ENCODE measurements at places on chromosomes 5 and 9.

- no peak for DNase-seq
These were observed 337.5 kb downstream of the NR2F1-AS1 start for GRCh38 chr5:93243481-93243880.

DNA sequence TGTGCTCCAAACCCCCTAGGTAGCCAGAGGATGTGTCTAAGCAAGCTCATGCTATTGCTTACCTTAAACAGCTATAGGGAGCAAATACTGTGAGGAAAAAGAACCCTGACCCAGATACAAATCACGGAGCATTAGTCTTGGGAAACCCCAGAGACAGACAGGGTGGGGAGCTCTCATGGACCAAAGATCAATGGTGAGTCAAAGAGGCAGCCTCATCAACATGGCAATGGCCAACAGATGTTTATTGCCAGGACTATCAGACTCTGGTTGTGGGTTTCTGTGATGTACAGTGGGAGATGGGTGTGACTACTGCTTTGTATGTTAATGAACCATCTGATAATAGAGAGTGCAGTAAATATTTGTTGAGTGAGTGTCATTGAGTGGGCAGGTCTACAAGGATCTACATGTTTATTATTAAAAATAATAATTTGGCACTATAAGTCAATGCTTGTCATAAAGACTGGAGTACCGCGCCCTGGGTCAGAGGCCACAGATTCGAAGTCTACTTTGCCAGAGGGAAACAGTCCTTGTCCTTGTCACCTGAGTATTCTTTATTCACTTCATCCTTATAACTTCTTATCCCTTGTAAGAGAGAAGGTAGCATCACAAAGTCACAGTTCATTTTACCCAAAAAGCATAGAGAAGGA, 56.5 kb upstream of the RAI14 start:
- DNase-seq = no peak

GRCh38 chr9:81174023-81174422, 515.3 kb downstream of the TLE1 start:
- DNase-seq = peak; percentile 28

DNA sequence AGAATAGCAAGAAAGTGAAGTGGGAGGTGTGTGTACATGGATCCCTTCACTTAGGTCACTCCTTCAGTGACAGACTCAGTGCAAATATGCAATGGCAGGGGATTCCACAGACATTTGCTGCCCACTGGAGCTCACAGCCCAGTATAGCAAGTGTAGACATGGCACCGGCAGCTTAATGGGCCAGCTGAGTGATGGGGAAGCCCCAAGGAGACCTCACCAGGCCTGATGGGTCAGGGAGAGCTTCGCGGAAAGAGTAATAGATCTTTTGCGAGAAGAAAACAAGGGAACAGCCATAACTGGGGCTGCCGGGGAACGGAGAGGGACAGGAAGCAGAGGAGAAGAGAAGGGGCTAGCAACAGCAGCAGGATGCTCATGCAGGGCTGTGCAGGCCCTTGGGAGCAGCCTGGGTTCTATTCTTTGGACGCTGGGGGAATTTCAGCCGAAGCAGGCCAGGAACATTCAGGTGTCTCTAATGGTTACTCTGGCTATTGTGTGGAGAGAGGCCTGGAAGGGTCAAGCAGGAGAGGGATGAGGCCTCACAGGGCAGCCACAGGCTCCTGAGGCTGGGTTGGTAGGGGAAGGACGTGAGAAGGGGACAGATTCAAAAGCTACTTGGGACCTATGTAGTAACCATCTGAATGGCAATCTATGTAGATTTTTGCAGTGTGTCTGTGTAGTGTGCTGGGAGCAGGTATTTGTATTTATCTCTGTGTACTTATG, 27.0 kb downstream of the TCF7 start:
- DNase-seq = no peak

GRCh38 chr9:134420974-134421432, 94.7 kb downstream of the RXRA start:
- no peak for DNase-seq

DNA sequence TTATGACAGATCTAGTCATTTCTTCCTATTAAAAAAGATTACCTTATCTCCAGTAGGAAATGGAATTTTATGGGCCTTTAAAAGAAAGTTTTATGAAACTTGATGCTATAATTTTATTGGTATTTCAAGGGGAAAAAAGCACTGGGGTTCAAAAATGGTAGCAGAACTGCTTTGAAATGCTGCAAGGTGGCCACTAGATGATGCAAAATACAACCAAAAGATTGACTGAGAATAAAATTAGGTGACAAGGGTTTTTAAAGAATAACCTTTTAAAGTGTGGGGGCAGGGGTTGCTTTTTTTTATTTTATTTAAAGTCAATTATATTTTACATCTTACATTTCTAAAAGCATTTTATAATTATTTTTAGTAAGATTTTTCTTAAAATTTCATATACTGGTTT, 61.7 kb downstream of the KLF9 start:
- DNase-seq = no peak

DNA sequence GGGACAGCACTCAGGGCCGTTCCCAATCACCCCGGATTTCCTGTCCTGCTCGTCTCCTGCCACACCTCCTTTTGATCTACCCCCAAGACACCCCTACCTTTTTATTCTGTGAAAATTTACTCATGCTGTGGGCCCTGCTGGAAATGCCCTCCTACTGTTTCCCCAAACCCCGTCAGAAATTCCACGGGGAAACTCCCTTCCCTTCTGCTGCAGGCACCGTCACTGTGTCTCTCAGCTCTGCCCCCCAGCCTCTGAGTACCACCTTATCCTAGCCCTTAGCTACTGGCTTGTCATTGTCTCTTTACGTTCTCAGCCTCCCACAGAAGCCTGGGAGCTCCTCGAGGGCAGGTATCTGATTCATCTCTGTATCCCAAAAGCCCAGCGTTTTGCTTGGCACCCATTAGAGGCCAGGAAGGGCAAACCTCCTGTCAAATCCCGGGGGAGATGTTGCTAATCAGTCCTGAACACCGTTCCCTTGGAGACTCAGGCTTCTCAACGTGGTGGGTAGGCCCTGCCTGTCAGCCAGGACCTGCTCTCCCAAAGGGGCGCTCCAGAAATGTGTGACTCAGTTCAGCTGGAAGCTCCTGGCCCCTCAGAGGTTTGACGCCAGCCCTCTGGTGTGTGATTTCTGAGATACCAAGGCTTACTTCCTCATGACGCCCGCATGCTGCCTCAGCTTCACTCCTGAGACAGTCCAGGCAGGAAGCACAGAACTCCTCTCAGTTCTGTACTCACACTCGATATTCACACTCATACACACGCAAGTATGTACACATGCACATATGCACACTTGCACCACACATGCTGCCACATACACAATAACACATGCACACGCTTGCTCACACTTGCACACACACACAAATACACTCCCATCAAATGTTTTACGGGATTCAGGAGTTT, 50.7 kb upstream of the GRHPR start:
- DNase-seq = no peak

DNA sequence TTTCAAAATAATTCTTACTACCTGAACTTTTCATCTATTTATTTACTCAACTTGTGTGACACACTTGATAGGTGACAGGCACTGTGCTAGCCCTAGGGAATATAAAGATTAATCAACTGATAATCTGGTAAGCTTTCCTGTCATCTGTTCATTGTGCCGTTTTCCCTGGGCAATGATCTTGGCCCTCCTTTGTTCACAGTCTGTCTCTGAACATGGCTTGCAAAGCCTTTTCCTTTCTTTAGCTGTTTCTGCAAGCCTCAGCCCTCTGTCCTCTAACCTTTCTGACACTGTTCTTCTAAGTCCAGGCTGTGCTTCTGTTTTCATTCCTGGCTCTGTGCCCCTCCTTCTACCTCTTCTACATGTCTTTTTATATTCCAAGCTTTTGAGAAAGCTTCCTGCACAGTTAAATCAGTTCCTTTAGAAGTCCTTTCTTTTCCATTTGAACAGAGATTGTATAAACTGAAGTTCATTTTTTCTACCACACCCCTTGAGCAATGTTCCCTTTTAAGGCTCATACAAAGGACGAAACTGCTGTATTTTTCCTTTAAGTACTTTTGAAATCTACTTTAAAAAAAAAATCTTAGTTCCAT, 803.0 kb upstream of the ZNF608 start:
- DNase-seq = peak; percentile 3
